ENCODE measurements at places on chromosomes 6 and 20.

- no peak for DNase-seq
These were observed 14.2 kb downstream of the PXDC1 start for GRCh38 chr6:3737149-3737830.

- DNase-seq = peak; percentile 85
These were observed 2.1 kb upstream of the TRERF1 start for GRCh38 chr6:42453654-42454427.

GRCh38 chr6:19477563-19477962 is 359.6 kb upstream of the ID4 start:
- no peak for DNase-seq

DNA sequence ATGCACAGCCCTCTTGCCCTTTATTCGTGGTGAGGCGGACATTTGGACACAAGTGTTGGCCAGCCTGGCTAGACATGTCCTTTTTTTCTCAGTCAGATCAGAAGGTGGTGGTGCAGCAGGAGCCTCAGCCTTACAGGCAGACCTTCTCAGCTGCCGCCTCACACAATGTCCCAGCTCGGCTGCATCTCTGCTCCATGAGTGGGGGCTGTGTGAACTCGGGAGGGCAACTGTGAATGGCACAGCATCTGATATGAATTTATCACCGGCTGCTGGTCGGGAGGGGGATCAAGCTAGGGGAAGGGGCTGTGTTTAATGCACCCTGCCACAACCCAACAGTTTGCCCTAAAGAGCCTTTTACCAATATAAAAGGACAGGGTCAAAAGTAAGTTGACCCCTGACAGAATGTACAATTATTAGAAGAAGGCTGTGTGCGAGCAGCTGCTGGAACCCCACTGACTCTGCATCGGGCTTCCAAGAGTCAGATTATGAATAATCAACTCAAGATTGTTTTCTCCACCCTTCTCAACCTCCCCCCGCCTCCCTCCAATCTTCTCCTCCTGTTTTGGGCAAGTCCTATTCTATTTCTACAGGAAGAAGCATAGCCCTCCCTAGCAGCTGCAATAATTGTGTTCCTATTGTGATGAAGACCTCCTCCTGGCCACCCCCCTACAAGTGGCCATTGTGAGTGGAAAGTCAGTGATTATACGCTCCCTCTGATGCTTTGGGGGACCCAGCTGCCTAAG is 245.2 kb downstream of the PKHD1 start:
- peak; percentile 84 for DNase-seq

DNA sequence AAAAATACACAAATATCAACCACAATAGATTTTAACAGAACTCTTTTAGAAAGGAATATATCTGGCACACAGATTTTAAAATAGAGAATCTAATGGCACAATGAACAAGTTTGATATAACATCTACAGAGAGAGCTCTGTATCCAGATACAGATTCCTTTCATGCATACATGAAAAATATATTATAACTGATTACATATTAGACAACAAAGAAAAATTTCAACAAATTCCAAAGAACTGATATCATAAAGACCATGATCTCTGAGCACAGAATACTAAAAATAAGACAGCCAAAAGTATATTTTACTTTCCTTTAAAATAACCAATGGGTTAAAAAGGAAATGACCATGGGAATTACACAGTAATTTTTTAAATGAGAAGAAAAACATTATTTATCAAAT is 74.1 kb upstream of the MAP7 start:
- DNase-seq = no peak

DNA sequence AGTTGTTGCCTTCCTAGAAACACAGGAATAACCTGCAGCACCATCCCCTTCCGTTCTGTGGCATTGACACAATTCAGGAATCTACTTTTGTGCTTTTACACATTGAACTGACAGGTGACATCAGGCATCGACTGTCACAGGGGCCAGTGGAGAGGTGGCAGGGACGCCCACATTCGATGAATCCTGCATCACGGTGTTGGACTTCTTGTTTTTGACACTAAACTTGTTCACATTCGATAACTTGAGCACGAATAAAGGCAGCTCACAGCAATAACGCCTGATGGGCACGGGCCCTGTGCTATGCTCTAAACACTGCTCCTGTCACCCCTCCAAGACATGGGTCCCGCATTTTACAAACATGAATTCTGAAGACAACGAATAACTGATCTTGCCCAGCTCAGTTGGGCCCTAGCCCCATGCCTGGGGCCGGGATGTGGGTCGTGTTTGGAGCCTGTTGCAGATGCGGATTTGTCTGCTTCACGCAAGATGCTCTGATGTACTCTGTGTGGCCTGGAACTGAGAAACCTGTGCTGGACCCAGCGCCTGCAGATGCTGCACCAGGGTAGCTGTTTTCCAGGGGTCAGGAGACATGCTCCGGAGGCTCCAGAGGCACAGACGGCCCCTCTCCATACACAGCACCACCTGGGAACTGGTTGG is 75.7 kb downstream of the TTLL2 start:
- no peak for DNase-seq

GRCh38 chr20:52682237-52682636 is 289.9 kb upstream of the TSHZ2 start:
- no peak for DNase-seq

- no peak for DNase-seq
These were observed 91.7 kb upstream of the PDE7B start for GRCh38 chr6:135759831-135760230.

DNA sequence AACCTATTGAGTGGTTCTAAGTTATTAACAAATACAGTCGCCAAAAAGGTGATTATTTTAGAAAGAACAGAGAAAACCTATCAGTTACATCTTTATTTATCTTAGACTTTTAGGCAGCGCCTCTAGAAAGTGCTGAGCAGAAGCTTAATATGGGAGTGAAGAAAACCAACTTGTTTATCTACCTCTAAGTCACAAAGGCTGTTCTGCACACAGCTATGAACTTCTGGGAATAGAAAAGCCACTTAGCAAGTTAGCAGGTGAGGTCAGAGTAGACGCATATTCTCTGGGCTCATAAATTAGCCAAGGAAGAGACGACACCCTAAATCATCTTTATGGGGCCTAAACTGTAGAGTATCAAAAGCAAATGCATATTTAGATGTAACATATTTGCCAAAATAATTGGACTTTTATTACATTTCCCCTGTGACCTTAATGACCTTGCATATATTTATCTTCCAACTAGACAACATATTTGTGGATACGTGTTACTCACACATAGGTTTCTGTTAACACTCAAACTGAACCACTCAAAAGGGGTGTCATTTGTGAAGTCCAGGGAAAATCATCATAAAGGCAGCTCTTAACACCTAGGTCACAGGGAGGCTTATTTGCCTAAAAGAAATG is 267.1 kb downstream of the ADGB start:
- no peak for DNase-seq

- no peak for DNase-seq
These were observed 32.8 kb downstream of the PRDM1 start for GRCh38 chr6:106118835-106119431.

GRCh38 chr20:58795923-58796245 is 54.8 kb downstream of the GNAS-AS1 start:
- DNase-seq = no peak

GRCh38 chr6:97288188-97288587 is 5.2 kb upstream of the MMS22L start:
- peak; percentile 21 for DNase-seq

GRCh38 chr6:20404641-20405032 is 3.0 kb downstream of the E2F3 start:
- peak; percentile 65 for DNase-seq

DNA sequence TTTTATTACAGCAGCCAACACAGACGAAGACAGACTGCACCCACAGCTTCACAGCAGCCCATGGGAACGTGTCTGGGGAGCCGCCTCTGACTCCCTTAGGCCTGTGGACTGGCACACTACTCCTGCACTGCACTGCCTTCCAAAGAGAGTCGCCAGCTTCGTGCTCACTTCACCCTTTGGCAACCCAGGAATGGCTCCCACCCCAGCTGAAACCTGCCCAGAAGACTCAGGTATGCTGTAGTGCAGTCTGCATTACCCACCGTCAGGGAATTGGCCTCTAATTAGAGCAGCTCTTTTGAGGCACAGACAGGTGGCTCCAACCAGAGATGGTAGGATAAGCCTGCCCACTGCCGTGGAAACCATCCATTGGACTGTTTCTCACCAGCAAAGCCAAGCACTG is 39.9 kb upstream of the FRMD1 start:
- no peak for DNase-seq

- DNase-seq = no peak
These were observed 8.0 kb downstream of the MAP3K5 start for GRCh38 chr6:136784271-136784664.

DNA sequence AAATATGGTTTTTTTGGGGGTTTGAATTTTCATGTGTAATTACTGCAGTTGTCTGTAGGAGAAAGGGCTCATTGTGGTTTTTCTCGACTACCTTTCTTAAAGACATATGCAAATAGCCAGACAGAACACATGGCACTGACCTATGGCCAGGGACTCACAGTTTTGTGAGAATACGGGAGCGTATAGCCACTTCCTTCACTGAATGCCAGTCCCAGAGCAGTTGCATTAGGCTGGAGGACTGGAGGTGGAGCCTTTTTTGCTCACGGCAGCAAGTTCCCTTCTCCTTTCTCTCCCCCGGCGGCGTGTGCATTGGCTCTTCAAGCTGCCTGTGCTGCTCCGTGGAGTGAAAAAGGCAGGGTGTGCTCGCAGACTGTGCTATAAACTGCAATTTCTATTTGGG is 114.9 kb downstream of the AKAP7 start:
- peak; percentile 92 for DNase-seq

GRCh38 chr20:47678536-47678935 is 106.7 kb downstream of the SULF2 start:
- DNase-seq = no peak

DNA sequence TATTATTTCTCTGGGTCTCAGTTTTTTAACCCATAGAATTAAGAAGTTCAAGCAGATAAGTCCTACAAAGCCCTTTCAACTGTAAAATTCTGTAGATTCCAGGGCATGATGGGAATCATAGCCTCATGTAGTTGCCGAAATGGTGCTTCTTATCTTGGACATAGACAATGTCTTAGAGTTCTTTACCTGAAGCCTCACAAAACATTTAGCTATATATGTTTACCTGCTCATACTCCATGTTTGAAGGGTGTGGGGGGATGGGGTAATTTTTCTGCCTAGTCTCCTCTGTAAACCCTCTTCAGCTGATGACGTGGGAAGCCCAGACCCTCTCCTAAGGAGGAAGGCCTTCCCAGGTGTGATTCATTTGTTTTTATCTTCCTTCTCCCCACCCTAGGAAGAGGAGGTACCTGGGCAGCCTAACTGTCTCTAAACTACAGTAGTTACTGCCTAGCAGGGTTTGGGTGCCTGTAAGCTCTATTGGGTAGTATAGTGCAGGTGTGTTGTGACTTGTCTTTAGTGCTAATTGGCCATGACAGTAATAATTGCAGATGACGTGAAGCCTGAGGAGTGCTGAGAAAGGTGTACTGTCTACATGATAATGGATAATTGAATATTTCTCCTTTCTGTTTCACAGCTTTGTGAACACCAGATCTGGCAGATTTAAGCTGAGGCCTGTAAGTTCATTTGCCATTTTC is 230.8 kb downstream of the TFAP2B start:
- DNase-seq = no peak

GRCh38 chr20:23049201-23050075 is at the start of gene THBD:
Gene THBD, minus strand, starts transcription at chr20:23049672. Its CDS starts 168 bp downstream, at chr20:23049504.
- peak; percentile 54 for DNase-seq

- DNase-seq = no peak
These were observed 10.7 kb downstream of the ANKRD6 start for GRCh38 chr6:89443658-89444057.

DNA sequence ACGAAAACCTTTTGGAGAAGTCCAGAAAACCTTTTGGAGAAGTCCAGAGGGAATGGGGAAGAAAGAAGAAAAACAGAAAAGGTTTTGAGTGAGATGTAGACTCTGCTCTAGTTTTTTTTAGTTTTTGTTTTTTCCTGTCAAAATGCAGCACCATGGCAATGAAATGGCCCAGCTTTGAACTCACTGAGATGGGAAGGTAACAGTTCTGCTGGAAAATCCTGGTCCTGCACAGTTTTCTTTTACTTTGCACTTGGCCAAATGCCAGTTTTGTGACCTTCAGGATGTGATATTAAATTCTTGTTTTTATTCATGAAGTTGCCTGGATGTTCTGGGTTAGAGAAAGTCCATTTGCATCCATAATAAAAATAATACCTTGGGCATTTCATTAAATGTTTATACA is 145.7 kb downstream of the CFAP61 start:
- no peak for DNase-seq

GRCh38 chr6:124977067-124977908 is 15.1 kb downstream of the RNF217 start:
- DNase-seq = no peak

- no peak for DNase-seq
These were observed 29.6 kb downstream of the ZC3H12D start for GRCh38 chr6:149455031-149455732.

GRCh38 chr6:32581315-32582095 is 8.1 kb downstream of the HLA-DRB1 start:
- no peak for DNase-seq

GRCh38 chr6:93418033-93418407 is 1.3 kb downstream of the EPHA7 start:
- DNase-seq = no peak

GRCh38 chr6:43931201-43931600 is 161.2 kb downstream of the VEGFA start:
- no peak for DNase-seq

GRCh38 chr6:18406955-18407749 is 20.0 kb downstream of the RNF144B start:
- DNase-seq = no peak

- DNase-seq = peak; percentile 11
These were observed 19.5 kb upstream of the TAF8 start for GRCh38 chr6:42030585-42031506.

DNA sequence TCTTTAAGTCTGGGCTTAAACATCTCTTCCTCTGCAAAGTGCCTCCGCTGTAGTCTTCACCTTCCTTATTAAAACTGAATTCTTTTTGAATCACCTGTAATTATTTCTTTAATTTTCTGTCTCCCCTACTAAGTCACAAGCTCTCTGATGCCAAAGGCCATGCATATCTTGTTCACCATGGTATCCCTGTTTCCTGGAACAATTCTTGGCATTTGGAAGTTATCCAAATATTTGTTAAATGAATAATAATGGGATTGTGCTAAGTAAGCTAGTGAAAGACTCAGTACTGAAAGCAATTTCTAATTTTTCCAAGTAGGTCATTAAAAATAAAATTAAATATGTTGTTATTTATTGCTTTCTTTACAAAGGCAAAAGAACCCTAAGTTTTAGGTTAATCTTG is 12.2 kb downstream of the SNAP91 start:
- DNase-seq = no peak

- no peak for DNase-seq
These were observed 101.5 kb downstream of the UNC5CL start for GRCh38 chr6:40937491-40937890.

GRCh38 chr6:3849681-3850450 is 693 bp downstream of the FAM50B start:
- DNase-seq = no peak

GRCh38 chr20:54221996-54222890 is 14.4 kb downstream of the PFDN4 start:
- peak; percentile 81 for DNase-seq

- DNase-seq = no peak
These were observed 72.7 kb downstream of the KHDC1L start for GRCh38 chr6:73152556-73152955.

- no peak for DNase-seq
These were observed 68.8 kb upstream of the NNAT start for GRCh38 chr20:37452236-37452635.

Data from NCI-H146 (cell line).